ENCODE measurements at places on chromosomes 2 and 18. TPM values are rescaled to one million over a fixed set of nuclear protein-coding genes. Genes with fewer than 3 reads are reported as not detected.

SLC4A3 gene
- total RNA-seq: not detected

- DNase-seq: no peak
Observed at GRCh38 chr18:10690366-10690765, 164.5 kb downstream of the NAPG start.

- DNase-seq: no peak
Observed at GRCh38 chr2:42084231-42084671, 36.4 kb downstream of the PKDCC start.

GRCh38 chr2:71615767-71616730 is 162.7 kb downstream of the DYSF start:
- peak; percentile 41 for DNase-seq

GRCh38 chr18:56286775-56287325 is 351.5 kb downstream of the TXNL1 start:
- DNase-seq: no peak

DNA sequence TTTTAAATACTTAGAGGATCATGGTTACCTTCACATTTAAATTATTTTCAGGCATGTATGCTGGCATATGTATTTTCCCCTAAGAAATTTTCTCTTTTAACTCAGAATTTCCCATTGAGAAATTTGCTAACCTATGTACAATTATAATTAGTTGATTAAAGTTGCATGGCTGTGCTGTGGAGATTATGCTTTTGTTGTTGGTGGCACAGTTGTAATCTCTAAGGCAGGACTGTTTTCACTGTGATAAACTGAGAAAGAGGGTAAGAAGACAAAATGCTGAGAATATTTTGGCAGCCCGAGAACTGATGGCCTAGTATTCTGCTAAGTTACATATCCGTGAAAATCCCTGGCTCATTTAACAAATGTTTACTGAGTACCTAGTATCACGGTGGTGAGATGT is 1.4 kb downstream of the VRK2 start:
- DNase-seq: no peak

ABCG5 gene
- total RNA-seq: 9.3 TPM

SCYGR4 gene
- total RNA-seq: not detected

GRCh38 chr18:29285471-29285870 is 1108.5 kb upstream of the CDH2 start:
- no peak for DNase-seq
